ENCODE measurements at places on chromosomes 7 and 10. TPM values are rescaled to one million over a fixed set of nuclear protein-coding genes. Genes with fewer than 3 reads are reported as not detected.

ZNF488 gene
- 18.1 TPM for total RNA-seq

SPDYE16 gene
- not detected for total RNA-seq

LIPF gene
- not detected for total RNA-seq

ATOH7 gene
- total RNA-seq: not detected

TMEM270 gene
- 0.72 TPM for total RNA-seq

Measured in PC-9 (cell line).